ENCODE measurements at places on chromosomes 4 and X.

DNA sequence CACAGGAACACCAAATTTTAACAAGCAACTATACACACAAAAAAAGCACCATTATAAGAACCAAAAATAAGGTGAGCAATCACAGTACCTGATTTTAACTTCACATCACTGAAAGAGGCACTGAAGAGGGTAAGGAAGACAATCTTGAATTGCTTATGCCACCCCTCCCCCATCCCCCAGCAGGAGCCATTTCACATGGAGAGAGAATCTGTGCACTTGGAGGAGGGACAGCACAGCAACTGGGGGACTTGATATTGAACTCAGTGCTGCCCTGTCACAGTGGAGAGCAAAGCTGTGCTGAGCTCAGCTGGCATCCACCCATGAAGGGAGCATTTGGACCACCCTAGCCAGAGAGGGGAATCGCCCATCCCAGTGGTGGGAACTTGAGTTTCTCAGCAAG, 56.0 kb downstream of the NUDT11 start:
- DNase-seq, result no peak

- DNase-seq, result no peak
Observed at GRCh38 chr4:151530230-151530629, 121.3 kb downstream of the FHIP1A start.

- DNase-seq, result no peak
Observed at GRCh38 chr4:30181512-30181911, 538.7 kb upstream of the PCDH7 start.

DNA sequence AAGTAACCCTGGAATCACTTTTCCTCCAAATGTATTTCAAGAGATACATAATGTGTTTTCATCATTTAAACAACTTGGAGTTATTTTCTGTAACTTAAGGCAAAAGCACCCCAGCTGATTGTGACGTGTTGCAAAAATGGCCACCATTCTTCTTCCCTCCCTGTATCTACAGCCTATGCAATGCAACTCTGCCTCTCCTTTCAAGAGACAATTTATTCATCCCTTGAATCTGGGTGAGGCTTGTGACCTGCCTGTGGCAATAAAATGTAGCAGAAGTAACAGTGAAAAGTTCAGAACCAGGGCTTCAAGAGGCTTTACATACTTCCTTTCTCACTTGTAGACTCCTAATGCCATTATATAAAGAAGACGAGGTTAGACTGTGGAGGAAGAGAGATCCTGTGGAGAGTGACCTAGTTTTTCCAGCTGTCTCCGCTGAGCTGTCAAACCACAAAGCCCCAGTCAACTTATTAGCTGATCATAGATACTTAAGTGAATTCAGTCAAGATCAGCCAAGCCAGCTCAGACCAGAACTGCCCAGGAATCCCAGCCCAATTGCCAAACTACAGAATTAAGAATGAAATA, 81.0 kb upstream of the KLF3 start:
- DNase-seq, result peak; percentile 52

- DNase-seq, result no peak
Observed at GRCh38 chr4:36198068-36198808, 46.1 kb downstream of the ARAP2 start.

DNA sequence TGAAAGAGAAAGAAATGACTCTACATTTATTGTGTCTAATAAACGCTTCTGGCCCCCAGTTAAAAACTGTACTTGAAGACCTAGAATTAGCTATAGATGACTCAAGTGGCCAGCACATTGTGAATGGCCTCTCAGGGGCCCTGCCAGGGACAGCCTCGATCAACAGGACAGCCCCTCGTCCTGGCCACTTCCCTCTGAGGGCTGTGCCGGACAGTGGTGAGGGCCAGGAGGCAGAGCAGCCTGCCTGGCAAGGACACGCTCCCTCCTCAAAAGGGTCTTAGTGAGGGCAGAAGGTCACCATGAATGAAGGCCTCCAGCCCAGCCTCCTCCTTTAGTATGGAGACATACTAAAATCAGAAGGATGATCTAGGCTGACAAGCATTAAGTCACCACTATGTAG, 16.5 kb downstream of the RNF212 start:
- no peak for DNase-seq

DNA sequence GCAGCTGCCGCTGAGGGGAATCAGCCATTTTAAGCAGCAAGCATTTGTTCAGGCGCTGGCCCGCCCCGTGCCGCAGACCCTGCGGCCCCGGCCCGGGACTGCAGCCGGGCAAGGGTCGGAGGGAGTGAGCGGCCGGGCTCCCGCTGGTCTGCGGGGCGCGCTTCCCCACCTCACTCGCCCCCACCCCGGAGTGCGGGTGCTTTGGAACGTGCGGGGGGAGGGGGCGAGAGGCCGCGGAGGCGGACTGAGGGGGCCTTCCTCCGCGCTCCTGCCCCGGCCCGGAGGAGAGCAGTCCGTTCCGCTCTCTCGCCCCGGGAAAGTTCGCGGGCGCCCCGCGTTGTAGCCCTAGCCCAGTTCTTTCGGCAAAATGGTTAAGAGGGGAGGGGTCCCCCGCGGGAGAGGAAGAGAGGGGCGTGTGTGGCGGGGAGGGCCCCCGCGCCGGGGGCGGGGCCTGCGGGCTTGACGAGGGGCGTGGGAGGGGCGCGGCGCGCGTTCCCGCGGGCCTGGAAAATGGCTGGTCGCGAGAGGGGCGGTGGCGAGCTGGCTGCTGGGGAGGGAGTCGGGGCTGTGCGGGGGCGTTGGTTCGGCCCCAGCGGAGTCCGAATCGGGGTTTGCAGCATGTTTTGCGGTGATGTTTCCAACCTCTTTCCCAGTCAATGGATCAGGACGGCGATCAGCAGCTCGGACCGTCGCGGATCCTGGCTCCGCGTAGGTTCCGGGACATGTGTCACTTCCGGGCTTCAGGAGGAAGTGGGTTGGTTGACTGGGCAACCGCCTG, 942 bp downstream of the ING2 start:
- DNase-seq, result peak; percentile 87

DNA sequence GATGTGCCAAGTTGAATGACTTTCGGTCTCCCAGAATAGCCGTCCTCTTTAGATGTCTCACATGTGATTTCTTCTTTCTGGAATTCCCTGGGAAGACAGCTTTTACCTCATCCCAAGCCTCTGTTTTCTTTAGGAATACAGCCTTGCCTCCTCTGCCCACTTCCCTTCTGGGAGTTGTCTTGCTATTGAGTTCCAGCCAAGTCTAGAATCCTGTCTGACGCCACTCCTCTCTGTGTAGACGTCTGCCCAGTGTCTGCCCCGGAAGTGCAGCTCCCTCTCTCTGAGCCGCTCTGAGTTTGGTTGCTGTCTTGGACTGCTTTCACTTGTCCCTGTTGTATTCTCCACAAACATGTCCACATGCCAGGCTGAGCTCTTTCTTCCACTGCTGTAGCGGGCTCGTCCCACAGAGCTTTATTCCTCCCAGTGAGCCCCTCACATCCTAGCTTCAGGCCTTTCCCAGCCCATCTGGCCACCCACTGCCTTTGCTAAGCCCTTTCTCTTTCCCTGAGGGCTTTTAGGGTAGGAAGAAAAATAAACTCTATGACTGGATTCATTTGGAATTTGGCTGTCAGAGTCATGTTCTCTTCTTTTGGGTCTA, 9.0 kb upstream of the IGFBP7 start:
- peak; percentile 98 for DNase-seq

DNA sequence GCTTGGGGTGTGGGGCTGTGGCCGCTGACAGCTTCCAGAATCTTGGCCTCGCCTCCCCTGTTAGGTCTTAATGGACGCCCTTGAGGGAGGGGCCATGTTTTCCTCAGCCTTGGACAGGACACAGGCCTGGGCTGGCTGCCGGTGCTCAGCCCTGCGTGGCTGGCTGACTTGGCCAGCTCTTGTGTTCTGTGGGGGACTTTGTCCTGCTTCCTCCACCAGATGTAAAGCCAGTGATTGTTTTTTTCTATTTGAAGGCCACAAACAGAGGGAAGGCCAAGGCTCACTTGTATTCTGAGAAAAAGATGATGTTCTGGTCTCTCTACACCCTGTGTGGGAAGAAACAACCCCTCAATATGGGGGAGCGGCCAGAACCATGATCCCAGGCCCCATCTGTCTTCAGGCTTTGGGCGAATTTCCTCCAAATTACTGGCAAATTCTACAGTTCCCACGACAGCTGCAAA, 71.3 kb downstream of the HTRA3 start:
- DNase-seq, result no peak

DNA sequence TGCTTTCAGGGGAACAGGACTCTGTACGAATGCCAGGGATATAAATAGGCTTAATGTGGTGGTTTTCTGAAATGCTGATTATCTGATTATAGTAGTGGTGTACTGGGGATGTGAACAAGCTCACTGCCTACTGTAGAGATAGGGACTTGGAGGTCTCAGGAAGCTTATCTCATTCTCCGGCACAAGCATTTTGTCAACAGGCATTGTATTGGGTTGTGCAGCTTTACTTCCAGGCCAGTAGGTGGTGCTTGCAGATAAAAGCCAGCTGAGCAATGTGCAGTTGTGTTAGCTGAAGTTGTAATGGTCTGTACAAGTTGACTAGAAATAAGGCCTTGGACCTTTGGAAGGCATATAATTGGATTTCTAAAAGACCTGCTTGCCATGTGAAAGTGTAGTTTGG, 49.5 kb upstream of the TMLHE start:
- no peak for DNase-seq

DNA sequence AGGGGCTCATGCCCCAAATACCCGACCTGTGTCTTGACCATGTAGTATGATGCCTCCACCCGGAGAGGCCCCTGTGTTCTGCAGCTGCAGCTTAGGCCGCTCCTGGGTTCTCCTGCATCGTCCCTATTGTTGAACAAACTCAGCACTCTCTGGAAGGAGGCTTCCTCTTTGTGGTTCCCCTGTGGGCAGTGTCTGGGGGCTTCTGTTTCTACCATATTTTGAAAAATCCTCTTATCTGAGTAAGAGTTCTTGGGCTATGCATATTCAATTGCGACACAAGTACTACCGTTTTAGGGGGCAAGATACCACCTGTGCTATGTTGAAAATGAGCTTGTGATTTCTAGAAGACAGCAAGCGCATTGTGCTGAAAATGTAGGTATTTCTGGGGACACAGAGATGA, 276.6 kb downstream of the DHRSX start:
- no peak for DNase-seq

DNA sequence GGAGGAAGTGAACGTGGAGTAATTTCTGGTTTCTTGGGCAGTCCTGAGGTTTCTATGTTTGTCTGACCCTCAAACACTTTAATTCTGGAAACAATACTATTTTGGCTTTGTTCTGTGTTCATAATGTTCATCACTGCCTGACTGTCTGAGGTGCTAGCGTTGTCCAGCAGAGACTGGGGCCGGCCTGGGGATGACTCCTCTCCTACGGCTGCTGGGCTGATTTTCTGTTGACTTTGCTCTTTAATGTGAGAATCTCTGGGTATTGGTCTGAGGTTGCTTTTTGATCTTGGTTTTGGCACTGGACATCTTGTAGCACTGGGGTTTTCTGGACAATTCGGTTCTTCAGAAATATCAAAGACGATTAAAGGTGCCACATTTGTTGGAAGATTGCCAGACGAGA, 75.8 kb downstream of the RPS3A start:
- DNase-seq, result no peak

Measured in fibroblast of skin of scalp (primary cell).